HT1080 (cell line): ENCODE measurements at places on chromosomes 12 and 14.

DNA sequence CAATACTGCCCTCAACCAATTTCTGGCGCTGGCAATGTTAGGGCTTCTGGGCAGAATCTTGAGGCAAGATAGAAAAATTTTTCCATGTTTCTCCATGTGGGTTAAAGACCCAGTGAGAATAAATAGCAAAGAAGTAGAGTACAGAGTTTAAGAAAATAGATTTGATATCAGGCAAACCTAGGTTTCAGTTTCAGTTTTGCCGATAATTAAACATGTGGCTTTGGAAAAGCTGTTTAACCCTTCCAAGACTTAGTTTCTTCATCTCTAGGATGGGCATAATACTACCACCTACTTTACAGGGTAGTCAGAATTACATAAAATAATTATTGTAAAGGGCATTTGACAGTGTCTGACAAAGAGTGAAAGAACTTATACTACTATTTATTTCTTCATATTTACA lies 360.4 kb downstream of the PCNX1 start:
- no peak for DNase-seq

DNA sequence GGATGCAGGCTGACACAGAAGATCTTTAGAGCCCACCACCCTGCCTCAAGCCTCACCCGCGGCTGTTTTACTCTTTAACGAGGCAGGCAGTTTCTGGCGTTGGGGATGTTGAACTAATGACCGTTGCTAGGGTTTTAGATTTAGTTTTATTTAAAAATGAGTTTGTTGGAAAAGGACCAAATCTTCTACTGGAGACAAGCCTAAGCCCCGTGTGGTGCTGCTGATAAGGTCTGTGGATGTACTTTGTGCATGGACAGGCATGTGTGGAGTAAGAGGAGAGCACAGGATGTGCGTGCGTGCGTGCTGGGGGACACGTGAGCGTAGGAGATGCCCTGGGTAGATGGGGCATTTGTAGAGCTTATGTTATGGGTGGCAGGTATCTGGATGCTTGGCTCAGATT lies 5.7 kb downstream of the NTF3 start:
- DNase-seq: no peak

- DNase-seq: no peak
Observed at GRCh38 chr12:88516811-88517210, 63.5 kb downstream of the KITLG start.

DNA sequence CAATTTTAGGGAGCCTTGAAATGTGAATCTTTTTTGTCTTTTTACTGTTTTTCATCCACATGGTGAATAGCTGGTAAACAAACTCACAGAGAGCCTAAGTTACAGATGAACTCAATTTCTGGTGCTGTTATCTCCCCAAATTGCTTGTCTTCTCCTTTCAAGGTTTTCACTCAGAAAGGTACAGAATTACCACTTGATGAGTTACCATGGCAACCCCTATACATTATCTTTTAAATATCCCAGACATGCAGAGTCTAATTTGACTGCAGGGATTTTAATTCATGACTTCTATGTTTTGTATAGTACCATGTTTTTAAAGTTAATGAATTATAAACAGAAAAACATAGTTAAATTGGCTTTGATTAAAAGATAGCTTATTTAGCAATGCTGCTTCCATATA lies 203.7 kb downstream of the PELI2 start:
- DNase-seq: no peak

- DNase-seq: peak; percentile 53
Observed at GRCh38 chr12:81128930-81129554, 51.2 kb downstream of the ACSS3 start.

DNA sequence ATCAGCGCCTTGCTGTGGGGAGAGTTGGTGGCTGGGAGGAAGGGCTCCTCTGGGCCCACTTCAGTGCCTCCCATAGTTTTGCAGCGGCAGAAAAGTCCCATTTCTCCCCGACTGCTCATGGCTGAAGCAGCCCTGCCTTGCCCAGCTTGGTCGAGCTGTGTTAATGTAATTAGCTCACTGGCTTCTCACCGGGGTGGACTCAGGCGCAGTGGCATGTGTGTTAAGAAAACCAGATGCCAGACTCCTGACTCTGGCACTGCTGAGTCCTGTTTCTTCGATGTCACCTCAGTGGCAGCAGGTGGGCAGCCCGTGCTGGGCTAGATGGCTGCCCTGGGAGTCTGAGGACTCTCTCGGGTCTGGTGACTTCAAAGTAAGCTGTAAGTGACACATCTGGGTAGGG lies 47.4 kb downstream of the CHST11 start:
- no peak for DNase-seq

DNA sequence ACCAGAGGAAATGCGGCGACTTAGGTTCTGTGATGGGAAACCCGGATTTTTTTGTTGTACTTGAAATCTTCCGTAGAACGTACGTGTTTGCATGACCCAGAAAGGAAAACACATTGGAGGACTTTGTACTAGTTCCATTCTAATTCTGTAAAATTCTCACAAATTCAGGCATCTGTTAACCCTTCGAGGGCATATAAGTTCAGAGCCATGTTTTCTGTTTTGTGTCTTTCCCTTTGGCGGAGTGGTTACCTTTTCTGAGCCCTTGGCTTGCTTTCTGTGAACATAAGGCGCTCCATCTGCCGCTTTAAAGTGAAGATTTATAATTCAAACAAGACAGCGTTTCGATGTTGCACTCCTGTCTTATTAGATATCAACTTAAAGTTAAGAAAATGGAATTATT lies 34.2 kb downstream of the BICD1 start:
- DNase-seq: no peak

DNA sequence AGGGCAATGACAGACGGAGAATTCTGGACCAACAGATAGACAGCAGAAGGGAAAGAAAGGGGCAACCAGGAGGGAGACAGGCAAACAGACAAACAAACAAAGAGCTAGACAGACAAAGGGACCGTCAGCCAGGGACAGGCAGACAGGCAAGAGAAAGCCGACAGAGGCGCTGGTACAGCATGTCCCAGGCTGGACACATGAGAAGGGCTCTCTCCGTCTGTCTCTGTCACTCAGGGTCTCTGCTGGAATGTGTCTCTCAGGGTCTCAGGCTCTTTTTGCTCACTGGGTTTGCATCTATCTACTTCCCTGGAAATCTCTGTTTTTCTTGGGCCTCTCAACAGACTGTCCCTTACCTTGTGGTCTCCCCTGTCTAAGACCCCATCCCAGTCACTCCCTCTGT lies 8.2 kb upstream of the SMUG1 start:
- DNase-seq: no peak

- DNase-seq: no peak
Observed at GRCh38 chr12:45324391-45324790, 108.5 kb downstream of the ANO6 start.

GRCh38 chr12:131892711-131893604 lies 1.5 kb upstream of the ULK1 start:
- DNase-seq: no peak

- no peak for DNase-seq
Observed at GRCh38 chr12:132507656-132508490, 17.9 kb downstream of the FBRSL1 start.

GRCh38 chr12:49089821-49090773 lies 4.5 kb downstream of the DHH start:
- no peak for DNase-seq

GRCh38 chr12:64042911-64043310 lies 179.2 kb downstream of the KICS2 start:
- no peak for DNase-seq

DNA sequence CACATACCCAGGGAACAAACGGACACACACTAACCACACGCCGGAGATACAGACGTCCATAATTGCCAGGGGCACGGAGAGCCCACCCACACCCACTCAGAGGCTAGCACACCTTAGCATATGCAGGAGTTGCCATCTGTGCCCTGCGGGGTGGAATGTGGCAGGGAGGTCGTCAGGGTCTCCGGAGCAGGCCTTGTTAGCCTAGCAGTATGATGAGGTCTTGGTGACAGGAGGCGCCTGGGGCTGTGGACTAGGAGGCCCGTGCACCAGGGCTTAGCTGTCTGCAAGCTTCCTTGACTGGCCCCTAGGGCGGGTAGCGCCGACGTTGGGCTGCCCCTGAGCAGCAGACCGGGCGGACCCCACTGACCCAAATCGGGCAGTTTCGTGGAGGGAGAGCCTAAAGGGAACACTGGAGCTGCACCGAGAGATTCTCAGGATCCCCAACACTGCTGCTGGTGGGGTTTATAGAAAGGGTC lies 10.0 kb downstream of the STAC3 start:
- DNase-seq: peak; percentile 16

DNA sequence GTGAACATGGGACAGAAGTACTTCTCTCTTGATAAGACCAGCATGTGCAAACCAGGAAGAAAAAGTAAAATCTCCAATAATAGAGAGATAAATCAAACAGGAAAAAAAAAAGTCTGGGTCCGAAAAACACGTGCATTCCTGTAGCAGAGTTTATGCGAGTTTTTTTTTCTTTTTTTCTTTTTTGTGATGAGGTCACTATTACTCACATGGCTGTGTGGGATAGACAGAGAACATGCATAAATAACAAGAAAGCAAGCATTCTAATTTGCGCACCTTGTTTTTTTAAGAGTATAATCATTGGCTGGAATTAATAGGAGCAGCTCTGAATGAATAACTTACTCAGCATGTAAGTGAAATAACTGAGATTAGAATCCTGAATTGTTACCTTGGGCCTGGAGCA lies 91.9 kb upstream of the CPM start:
- DNase-seq: peak; percentile 76

DNA sequence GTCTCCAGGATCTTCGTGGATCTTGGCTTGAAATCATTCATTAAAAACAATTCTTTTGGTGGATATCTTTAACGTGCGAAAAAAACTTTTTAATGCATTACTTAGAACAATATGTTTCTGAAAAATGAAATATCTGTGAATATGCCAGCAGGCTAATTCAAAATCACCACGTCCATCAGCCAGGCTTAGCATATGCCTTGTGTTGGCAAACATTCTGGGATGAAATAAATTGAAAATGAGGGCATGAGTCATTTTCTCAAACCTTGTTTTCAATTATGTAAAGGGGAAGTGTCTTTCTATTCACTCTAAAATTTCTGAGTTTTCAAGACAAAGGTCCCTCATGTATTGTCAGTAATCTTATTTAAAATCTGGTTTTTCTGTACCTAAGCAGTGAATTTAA lies 393.9 kb downstream of the PAWR start:
- no peak for DNase-seq

DNA sequence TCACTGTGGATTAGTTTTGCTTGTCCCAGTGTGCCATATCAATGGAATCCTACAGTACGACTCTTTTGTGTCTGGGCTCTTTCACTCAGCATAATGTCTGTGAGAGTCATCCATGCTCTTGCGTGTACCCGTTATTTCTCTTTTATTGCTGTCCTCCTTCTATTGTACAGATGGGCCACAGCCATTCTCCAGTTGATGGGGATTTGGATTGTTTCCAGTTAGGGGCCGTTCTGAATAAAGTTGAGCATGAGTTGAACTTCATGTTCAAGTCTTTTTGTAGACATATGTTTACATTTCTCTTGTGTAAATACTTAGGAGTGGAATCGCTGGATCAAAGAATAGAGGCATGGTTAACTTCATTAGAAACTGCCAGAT lies 38.3 kb downstream of the MYO1H start:
- no peak for DNase-seq

DNA sequence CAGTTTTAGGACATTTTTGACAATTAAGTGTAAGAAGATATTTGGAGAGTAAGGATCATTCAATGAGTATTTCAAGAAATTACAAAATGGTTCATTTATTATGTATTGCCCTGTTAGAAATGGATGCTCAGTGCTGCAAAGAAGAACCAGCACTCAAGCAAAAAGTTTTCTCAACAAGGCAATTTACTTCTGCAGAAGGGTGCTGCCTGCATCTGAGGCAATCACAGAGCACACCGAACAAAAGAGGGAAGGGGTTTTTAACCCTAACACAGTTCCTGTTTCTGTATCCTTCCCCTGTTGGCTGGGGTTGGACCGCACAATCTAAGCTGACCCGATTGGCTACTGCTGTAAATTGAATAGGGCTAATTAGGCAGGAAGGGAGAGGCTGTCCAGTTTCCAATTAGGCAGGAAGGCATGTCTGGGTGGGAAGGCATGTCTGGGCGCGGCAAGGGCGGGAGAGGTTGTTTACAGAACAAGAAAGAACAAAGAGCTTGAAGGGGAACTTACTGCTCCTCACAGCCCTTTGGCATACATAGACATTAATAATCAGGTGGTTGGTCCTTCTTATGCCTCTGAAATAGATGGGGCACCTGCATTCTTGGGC lies 41.4 kb downstream of the SPTSSA start:
- DNase-seq: no peak

- DNase-seq: no peak
Observed at GRCh38 chr14:23694085-23694948, 58.2 kb downstream of the DHRS2 start.

DNA sequence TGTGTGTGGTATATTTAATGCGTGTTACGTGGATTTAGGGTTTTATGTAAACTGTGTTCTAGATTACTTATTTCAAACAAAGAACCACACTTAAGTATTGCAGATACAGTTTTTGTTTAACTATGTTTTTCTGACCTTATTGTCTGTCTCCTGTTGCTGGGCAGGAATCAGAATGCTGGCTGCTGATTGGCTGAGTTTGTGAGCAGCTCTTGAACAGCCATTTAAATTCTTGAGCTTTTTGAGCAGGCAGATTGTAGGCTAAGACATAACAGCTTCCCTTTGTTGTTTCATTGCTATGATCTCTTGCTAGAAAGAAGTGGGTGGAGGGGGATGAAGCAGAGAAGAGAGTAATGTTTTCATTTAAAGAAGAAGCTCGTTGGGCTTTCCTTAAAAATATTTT lies 52.2 kb downstream of the ATF7IP start:
- no peak for DNase-seq

GRCh38 chr12:131862084-131862441 lies 32.4 kb upstream of the ULK1 start:
- no peak for DNase-seq

GRCh38 chr14:32134448-32135097 lies 57.5 kb downstream of the ARHGAP5 start:
- DNase-seq: no peak

GRCh38 chr12:95083938-95084337 lies 10.5 kb upstream of the NR2C1 start:
- no peak for DNase-seq

- no peak for DNase-seq
Observed at GRCh38 chr14:23816371-23816770, 137.2 kb upstream of the DHRS4 start.

- peak; percentile 48 for DNase-seq
Observed at GRCh38 chr14:21711360-21711961, 37.8 kb upstream of the OR4E1 start.
